GM23338 (cell line): ENCODE measurements at places on chromosomes 12 and 14. TPM values are rescaled to one million over a fixed set of nuclear protein-coding genes. Genes with fewer than 3 reads are reported as not detected.

The PROX2 gene
- 0.31 TPM in 1 of 2 replicates, not detected in the other for total RNA-seq

The CCNK gene
- total RNA-seq: 54.0 and 63.4 TPM in 2 replicates

The RFLNA gene
- 16.2 and 20.4 TPM in 2 replicates for total RNA-seq

DNA sequence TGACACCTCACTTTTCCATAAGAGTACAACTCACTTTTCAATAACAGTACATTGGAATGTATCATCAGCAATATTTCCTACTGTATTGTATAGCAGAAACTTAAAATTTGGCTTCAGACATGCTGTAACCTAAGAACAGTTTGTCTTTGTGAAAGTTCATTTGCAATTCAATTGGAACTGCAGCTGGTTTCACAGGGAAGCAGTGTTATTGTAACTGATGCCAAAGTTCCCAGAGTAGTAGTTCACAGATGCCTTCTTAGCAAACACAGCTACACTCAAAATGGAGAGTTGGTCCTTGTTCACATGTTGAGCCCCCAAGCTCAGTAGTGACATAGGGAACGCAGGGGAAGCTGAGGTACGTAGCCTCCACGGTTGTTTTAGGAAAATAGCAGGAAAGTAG lies 23.3 kb downstream of the PPP1R36 start:
- H3K36me3 ChIP-seq: no peaks in the 10 kb centered on the region
- 0 out of 2 replicates have a peak, but pooled peaks cover 6% of the 10 kb centered on the region for H3K4me1 ChIP-seq
- DNase-seq: peak; percentile 78
- no peak overlapping the region for H3K4me3 ChIP-seq
- peak overlapping the region; percentile 67; the same call in 1 of the 2 replicates for H3K27ac ChIP-seq

GRCh38 chr12:52323001-52323400 lies 1.8 kb upstream of the KRT83 start:
- no peaks in the 10 kb centered on the region for H3K27me3 ChIP-seq
- H3K36me3 ChIP-seq: no peaks in the 10 kb centered on the region
- no peak overlapping the region for H3K27ac ChIP-seq
- H3K4me1 ChIP-seq: no peaks in the 10 kb centered on the region
- no peak for DNase-seq
- no peak overlapping the region for H3K4me3 ChIP-seq

DNA sequence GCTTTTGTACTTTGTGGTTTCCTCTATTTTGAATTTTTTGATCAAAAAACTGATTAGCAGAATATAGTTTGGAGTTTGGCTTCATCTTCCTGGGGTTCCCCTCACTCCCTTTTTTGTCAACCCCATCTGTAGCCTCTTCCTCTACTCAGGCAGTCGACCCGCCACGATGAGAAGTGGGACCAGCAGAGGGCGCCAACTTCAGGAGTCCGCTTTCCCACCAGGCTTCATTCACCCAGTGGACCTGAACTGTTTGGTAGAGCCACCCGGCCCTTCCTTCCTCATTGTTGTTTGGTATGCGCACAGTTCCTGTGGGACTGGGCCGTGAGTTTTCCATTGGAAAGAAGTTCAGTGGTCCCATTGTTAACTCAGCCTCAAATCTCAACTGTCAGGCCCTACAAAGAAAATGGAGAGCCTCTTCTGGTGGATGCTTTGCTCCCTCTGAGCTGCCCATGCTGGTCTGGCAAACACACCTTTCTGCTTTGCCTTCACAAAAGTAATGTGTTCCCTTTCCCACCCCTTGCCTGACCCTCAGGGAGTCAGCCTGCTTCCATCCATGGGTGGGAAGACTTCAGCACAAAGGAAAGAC lies 21.7 kb downstream of the TMBIM6 start:
- DNase-seq: peak; percentile 90
- H3K4me3 ChIP-seq: no peak overlapping the region
- peak overlapping the region; percentile 59; the same call in 1 of the 2 replicates for H3K27ac ChIP-seq
- peaks cover 61% of the 10 kb centered on the region for H3K36me3 ChIP-seq
- H3K4me1 ChIP-seq: no peaks in the 10 kb centered on the region

DNA sequence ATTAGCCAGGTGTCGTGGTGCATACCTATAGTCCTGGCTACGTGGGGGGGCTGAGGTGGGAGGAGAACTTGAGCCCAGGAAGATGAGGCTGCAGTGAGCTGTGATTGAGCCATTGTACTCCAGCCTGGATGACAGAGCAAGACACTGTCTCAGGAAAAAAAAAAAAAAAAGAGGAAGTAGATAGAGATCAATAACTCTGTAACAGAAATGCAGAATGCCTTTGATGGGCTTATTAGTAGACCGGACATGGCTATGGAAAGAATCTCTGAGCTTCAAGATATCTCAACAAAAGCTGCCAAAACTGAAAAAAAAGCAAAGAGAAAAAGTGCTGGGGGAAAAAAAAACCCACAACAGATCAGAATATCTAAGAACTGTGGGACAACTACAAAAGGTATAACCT lies 37.5 kb downstream of the GPR68 start:
- no peaks in the 10 kb centered on the region; the same call in none of the 2 replicates for H3K36me3 ChIP-seq
- no peak overlapping the region for H3K4me3 ChIP-seq
- no peaks in the 10 kb centered on the region for H3K27me3 ChIP-seq
- no peak overlapping the region for H3K27ac ChIP-seq
- DNase-seq: no peak
- no peaks in the 10 kb centered on the region for H3K4me1 ChIP-seq

DNA sequence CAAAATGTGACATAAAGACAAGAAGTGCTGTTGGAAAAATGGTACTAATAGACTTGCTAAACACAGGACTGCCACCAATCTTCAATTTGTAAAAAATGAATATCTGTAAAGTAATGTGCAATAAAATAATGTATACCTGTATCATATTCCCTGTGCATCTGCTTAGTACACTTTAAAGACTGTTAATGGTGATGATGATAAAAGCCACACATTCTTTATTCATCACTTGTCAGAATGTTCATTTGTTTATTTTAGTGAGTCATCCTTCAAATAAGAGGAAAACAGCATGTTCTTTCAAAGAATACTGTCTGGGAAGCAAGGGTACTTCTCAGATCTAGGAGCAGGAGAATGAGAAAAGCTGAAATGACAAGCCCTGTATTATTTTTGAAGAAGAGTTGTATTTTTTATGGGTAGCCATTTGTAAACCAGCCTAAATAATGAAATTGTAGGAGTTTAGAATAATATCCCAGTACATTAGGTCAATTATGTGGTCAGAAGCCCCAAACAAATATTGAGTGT lies 78.3 kb upstream of the PSMA6 start:
- H3K4me1 ChIP-seq: no peaks in the 10 kb centered on the region
- no peaks in the 10 kb centered on the region for H3K36me3 ChIP-seq
- H3K27ac ChIP-seq: no peak overlapping the region
- no peak for DNase-seq

GRCh38 chr14:50044042-50044651 lies 72.2 kb downstream of the VCPKMT start:
- no peaks in the 10 kb centered on the region for H3K36me3 ChIP-seq
- H3K27ac ChIP-seq: no peak overlapping the region
- H3K4me3 ChIP-seq: no peak overlapping the region
- no peak for DNase-seq
- peaks cover 4% of the 10 kb centered on the region; the same call in 1 of the 2 replicates for H3K4me1 ChIP-seq
- H3K27me3 ChIP-seq: no peaks in the 10 kb centered on the region

GRCh38 chr12:47080725-47081502 lies 1.2 kb upstream of the AMIGO2 start:
- peaks cover 36% of the 10 kb centered on the region for H3K27me3 ChIP-seq
- H3K36me3 ChIP-seq: no peaks in the 10 kb centered on the region
- peak overlapping the region; percentile 85 for H3K4me3 ChIP-seq
- H3K4me1 ChIP-seq: peaks cover 30% of the 10 kb centered on the region
- DNase-seq: peak; percentile 53
- H3K27ac ChIP-seq: no peak overlapping the region

DNA sequence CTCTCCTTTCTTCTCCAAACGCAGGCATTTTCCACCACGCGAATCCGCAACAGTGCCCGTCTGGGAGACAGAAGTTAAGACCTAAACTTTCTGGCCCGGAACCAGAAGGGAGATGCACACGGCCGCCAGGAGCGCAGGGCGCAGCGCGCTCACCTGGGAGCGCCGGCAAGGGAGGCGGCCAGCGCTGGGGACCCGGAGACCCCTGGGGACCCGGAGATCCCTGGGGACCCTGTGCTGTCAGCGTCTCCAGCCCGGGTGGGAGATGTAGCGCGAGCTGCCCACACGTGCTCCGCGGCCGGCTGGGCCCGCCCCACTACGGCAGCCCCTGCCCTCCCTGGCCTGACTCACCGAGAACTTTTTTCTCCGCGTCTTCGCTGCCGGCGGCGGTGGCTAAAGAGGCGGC lies 620 bp downstream of the YBX3 start:
- H3K36me3 ChIP-seq: no peaks in the 10 kb centered on the region; the same call in 1 of the 2 replicates
- no peak for DNase-seq
- peaks cover 46% of the 10 kb centered on the region for H3K4me1 ChIP-seq

DNA sequence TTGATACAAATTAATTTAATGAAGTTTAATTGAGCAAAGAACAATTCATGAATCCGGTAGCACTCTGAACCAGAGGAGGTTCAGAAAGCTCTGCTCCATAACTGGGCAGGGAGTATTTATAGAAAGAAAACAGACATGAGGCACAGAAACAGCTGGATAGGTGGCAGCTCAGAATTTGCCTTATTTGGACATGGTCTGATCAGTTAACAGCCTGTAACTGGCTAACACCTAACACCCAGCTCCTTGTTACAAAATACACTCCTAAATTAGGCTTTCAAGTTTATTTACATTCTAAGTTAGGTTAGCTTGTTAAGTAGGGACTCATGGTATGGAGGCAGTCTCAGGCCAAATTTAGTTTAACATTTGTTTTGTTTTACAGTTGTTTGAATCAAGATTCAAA lies 67.8 kb upstream of the TMCC3 start:
- H3K27me3 ChIP-seq: no peaks in the 10 kb centered on the region
- peak; percentile 30 for DNase-seq
- no peaks in the 10 kb centered on the region for H3K36me3 ChIP-seq
- peaks cover 10% of the 10 kb centered on the region; the same call in 1 of the 2 replicates for H3K4me1 ChIP-seq
- H3K27ac ChIP-seq: no peak overlapping the region
- no peak overlapping the region for H3K4me3 ChIP-seq

DNA sequence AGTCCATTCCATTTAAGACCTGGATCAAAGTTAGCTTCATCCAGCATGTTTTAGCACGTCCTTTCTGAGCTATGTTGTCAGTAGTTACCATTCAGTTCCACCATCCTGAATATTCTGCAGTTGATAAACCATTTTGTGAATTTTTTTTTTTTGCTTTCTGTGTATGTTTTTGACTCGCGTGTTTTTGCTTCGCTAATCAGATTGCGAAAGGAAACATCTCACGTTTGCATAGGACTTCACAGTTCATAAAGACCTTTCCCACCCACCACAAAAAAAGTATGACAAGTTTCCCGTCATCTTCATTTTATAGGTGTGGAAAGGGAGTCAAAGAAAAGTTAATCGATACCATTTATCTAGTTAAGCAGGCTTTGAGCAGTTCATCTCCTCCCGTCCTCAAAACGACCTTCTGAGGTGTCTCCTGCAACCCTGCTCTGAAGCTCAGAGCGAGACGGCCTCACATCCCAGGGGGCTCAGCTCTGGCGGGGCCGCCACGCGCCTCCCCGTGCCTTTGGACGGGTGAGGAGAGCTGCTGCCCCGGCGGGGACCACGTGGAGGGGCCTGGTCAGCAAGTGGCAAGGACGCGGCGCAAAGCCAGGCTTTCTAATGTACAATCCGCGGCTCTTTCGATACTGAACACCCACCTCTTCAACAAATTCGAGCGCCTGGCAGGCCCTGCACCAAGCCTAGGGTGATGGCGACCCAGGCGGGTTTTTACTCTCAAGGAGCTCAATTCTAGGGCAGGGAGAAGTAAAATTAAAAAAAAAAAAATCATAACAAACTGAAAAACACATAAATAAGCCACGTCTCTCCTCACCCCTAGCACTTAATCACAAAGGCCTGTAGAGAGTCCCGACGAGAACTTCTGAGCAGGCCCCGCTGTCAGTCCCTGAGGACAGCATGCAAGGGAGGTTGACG lies 988 bp upstream of the TMEM263 start:
- DNase-seq: peak; percentile 27
- H3K4me1 ChIP-seq: peaks cover 10% of the 10 kb centered on the region; the same call in 1 of the 2 replicates
- H3K4me3 ChIP-seq: peak overlapping the region; percentile 97
- H3K27me3 ChIP-seq: peaks cover 19% of the 10 kb centered on the region
- no peak overlapping the region for H3K27ac ChIP-seq

DNA sequence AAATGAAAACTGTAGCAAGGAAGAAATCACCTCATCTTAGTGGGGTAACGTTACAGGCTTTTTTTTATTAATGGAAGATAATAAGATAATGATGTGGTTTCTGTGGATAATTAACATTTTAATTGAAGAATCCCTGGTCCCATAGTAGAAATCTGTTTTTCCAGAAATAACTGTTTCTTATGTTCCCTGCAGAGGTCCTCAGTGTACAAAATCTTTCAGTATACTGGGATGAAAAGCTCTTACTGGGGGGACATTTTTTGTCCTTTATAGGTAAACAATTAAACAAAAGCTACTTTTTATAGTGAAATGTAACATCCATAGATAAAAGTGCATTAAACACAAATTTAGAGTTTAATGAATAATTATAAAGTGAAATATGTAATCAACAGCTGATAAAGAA lies 312.2 kb downstream of the ATXN7L3B start:
- H3K27ac ChIP-seq: no peak overlapping the region
- no peaks in the 10 kb centered on the region for H3K36me3 ChIP-seq
- no peak overlapping the region for H3K4me3 ChIP-seq
- no peak for DNase-seq
- H3K27me3 ChIP-seq: no peaks in the 10 kb centered on the region

DNA sequence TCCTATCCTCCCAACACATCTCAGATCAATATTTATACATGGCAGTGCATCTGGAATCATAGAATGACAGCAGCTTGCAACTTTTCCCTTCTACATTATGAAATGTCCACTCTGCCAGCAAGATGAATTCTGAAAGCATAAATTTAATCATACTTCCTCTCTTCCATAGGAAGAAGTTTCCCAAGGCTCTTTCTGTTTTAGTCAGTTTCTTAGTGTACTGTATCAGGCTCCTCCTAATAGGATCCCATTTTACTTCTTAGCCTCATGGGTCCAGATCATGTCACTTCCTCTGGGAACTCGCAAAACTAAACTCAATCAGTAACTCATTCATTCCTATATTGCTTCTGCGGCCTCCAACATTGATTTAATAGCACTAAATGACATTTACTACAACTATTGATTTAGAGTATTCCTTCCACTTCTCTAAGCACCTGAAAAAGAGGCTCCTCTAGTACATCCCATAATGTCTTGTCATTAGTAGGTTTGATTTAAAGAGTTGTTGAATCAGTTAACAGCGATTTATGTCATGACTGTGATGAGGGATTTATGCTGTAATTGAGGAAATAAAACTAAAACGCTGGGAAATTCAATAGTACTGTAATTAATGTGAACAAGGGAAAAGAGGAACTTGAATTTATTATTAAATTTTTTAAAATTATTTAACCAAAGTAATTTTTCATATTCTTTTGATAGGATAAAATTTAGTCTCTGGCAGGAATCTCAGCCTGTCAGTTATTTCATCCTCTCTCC lies 4.0 kb downstream of the CLEC1A start:
- no peaks in the 10 kb centered on the region for H3K36me3 ChIP-seq
- 0 out of 2 replicates have a peak, but pooled peaks cover 7% of the 10 kb centered on the region for H3K4me1 ChIP-seq
- no peak for DNase-seq
- H3K4me3 ChIP-seq: no peak overlapping the region
- H3K27ac ChIP-seq: no peak overlapping the region
